Progenitor cell of endocrine pancreas (in vitro differentiated cells): ENCODE measurements at places on chromosomes 1 and 21. TPM values are rescaled to one million over a fixed set of nuclear protein-coding genes. Genes with fewer than 3 reads are reported as not detected.

DNA sequence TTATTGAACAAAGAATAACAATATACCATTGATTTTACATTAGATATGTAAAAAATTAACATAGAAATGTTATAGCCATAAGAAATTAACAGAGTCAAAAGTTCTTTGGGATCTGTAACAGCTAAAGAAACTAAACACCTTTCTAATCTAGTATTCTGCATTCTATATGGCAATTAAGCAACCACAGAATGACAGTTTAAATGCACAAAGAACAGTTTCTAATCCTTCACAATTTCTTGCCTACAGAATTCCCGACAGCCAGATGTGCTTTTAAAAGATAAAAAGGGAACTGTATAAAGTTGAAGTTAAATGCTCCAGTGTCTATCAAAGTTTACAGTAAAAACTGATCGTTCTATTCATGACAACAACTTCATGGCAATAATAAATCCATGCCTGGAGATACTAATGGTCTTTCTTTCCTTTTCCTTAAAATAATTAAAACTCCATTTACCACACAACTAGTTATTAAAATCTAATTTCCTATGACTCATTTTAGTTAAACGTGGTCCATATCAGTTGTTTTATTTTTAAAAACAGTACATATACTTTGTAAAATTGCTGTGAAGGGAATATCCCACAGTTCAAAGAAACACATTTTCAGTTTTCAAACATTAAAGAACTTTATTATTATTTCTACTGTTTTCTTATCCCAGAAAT is 110.2 kb downstream of the EIF4G3 start:
- no peak for DNase-seq

DNA sequence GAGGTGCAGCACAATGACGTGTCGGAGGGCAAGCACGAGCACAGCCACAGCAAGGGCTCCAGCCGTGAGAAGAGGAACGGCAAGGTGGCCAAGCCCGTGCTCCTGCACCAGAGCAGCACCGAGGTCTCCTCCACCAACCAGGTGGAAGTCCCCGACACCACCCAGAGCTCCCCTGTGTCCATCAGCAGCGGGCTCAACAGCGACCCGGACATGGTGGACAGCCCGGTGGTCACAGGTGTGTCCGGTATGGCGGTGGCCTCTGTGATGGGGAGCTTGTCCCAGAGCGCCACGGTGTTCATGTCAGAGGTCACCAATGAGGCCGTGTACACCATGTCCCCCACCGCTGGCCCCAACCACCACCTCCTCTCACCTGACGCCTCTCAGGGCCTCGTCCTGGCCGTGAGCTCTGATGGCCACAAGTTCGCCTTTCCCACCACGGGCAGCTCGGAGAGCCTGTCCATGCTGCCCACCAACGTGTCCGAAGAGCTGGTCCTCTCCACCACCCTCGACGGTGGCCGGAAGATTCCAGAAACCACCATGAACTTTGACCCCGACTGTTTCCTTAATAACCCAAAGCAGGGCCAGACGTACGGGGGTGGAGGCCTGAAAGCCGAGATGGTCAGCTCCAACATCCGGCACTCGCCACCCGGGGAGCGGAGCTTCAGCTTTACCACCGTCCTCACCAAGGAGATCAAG is 107.5 kb upstream of the VAMP3 start:
- no peak for DNase-seq

- peak; percentile 37 for DNase-seq
These were observed 47.3 kb downstream of the UBIAD1 start for GRCh38 chr1:11320153-11320936.

DNA sequence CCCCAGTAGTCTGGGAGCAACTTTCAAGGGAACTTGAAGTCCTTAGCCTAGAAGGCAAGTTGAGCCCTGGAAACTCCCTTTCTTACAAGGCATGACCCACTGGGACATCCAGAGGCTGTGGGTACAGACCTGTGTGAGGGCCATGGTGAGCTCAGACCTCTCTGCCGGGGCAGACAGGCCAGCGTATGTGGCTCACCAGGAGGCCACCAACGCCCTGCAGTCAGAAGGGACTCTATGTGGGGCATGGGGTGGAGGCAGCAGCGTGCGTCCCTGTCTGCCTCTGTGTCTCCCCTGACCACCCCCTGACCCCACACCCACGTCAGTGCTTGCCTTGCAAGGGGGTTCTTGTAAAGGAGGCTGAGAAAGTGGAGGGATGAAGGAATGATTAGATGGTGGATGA is 10.8 kb downstream of the COQ8A start:
- DNase-seq, result no peak

GRCh38 chr1:203287898-203288297 is 17.4 kb upstream of the BTG2 start:
- no peak for DNase-seq

GRCh38 chr1:72281637-72282270 is 585 bp downstream of the NEGR1 start:
- no peak for DNase-seq

DNA sequence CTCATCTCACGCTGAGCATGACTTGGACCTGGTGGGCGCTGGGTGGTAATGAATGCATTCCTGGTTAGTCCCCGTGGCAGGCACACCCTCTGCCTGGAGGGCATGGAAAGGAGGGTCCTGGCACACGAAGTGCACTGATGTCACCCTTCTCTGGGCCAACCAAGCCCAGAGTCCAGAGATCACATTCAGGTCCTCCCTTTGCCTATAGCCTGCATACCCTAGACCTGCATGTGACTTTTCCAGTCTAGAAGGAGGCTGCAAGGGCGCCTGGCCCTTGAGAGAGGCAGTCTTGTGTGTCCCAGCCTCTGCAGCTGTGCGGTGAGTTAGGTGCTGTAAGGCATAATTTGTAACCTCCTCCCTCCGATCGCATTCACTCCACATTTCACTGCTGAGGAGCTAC is 22.1 kb downstream of the PADI2 start:
- DNase-seq, result no peak

- DNase-seq, result no peak
These were observed 627.4 kb upstream of the NR5A2 start for GRCh38 chr1:199399996-199400724.

DNA sequence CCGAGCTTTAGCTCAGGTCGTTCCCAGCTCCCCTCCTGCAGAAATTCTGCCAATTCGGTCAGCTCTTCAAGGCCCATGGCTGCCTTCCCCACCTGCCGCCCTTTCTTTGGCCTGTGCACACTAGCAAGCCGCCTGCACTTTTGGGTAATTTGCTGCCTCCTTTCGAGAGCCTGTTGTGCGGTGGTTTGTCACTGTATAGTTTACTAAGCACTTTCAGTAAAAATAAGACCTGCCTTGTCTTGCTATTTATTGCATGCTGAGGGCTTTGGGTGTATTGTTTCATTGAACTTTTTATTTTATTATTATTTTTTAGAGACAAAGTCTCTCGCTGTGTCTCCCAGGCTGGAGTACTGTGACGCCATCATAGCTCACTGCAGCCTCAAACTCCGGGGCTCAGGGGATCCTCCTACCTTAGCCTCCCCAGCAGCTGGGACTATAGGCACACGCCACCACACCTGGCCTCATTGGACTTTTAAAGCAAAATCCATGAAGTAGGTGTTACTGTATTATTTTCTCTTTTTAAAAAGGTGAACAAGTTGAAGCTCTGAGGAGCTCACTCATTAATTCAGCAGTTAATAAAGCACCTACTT is 1.1 kb upstream of the FABP3 start:
- DNase-seq, result no peak

DNA sequence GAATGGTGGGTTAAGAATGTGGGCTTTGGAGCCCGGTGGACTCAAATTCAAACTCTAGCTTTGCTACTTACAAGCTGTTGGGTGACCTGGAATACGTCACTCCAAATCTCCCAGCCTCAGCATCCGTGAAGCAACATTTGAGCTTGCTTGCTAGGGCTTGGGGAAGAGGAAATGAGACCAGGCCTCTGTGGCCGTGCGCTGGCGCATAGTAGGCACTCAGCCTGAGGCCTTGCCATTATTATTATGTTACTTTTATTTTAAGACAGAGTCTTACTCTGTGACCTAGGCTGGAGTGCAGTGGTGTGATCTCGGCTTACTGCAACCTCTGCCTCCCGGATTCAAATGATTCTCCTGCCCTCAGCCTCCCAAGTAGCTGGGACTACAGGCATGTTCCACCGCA is 12.3 kb upstream of the MFAP2 start:
- no peak for DNase-seq

- no peak for DNase-seq
These were observed 894 bp downstream of the RGS1 start for GRCh38 chr1:192576190-192577144.

DNA sequence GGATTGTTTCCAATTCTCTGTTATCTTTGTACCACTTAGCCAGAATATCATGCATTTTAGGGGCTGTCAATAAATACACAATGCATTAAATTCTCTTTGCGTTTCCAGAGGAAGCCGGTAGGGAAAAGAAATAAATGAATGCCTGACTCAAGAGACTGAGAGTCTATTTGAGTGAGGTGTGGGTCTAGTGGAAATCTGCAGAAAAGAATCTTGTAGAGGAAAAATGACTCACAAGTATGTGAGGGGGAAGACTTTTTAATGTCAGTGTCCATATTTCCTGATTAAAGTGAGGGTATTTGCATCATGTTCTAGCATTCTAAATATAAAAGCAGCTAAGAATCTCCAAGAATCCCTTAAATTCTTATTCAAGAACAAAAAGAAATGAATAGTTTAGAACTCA is 271.1 kb downstream of the PTPRC start:
- DNase-seq, result no peak

DNA sequence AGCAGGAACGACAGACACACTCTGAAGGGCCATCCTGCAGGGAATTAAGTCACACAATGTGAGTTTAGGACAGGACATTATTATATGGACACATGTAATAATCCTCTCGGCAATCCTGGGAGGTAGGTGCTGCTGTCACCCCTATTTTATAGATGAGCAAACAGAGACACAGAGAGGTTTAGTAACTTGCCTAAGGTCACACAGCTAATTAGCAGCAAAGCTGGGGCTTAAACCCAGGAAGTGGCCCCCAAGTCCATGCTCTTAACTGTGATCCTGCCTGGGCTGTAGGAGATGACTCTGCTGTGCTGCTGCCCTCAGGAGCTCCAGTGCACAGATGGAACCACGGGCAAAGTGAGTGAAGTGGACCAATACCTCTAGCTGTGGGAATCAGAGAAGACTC is 660.0 kb downstream of the PTPRU start:
- DNase-seq, result no peak

DNA sequence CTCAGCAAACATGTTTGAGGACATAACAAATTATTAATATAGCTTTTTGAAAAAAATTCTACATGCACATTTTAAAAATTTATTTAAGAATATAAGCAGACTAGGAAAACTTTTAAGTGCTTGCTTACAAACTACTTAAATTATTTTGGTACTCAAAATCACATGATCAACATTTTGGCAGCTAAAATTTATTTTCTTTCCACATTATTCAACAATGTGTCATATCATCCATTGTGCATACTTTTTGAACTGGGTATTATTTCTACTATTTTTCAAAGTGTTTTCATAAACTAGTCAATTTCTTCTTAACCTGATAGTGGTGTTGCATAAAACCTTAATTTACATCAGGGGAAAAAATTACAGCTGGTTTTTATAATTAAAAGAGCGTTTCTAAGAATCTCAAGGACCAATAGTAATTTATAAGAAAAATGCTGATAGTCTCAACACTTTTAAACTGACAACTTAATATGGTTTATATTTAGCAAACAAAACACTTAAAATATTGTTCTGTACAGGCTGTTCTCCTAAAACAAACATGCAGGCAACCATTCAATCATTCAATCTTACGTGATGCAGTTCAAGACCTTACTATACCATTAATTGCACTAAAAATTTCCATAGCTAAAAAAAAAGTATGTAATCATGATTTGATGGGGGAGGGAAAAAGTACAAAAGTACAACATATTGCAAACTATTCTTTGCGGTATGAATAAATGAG is 105.0 kb downstream of the GPATCH2 start:
- no peak for DNase-seq

DNA sequence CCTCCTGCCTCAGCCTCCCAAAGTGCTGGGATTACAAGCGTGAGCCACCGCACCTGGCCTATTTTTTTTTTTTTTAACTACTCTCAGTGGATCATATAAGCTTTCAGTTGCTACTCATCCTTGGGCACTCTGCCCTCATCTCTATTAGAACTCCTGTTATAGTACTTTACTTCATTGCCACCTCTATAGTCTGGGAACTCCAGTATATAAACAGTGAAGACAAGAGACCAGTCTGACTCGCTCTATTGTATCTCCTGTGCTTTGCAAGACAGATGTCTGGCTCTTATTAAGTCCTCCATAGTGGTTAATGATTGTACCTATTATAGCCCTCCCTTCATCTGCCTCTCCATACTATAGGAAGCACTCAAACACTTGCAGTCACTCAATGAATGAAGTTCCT is 15.1 kb downstream of the KHDRBS1 start:
- DNase-seq, result no peak

- DNase-seq, result no peak
These were observed 95.7 kb downstream of the GLIS1 start for GRCh38 chr1:53643041-53643880.

DNA sequence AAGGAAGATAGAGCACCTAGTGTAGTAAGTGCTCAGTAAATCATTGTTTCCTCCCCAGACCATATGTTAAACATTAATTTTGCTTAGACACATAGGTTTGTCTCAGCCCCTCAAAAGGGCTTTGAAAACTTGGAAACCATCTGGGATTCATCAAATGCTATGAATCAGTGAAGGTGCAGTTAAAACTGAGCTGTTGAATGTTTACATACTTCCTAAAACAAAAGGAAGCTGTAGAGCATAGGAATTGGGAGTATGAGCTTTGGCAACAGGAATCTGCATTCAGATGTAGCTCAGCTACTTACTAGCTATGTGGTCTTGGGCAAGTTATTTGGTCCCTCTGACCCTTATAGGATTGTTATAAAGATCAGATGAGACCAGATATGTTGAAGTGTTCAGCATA is 18.7 kb upstream of the PODN start:
- DNase-seq, result no peak

GRCh38 chr1:79040424-79041082 is 34.0 kb upstream of the ADGRL4 start:
- DNase-seq, result no peak

- no peak for DNase-seq
These were observed 33.3 kb downstream of the PTPRC start for GRCh38 chr1:198672124-198672523.

GRCh38 chr1:224513383-224513782 is 78.8 kb upstream of the WDR26 start:
- DNase-seq, result no peak

GRCh38 chr1:3070644-3071564 is 1.9 kb downstream of the PRDM16 start:
- no peak for DNase-seq

- DNase-seq, result no peak
These were observed 63.7 kb downstream of the HLCS start for GRCh38 chr21:36902793-36903192.

Gene APP
- total RNA-seq, result 611 and 631 TPM in 2 replicates

Gene NTRK1
- 0.36 TPM in 1 of 2 replicates, not detected in the other for total RNA-seq

Gene ADAMTSL4
- 5.5 and 6.9 TPM in 2 replicates for total RNA-seq

Gene EFNA3
- total RNA-seq, result 9.0 and 10.5 TPM in 2 replicates

Gene CFHR1
- not detected in 2 replicates for total RNA-seq

Gene TRIM62
- total RNA-seq, result 6.6 and 7.4 TPM in 2 replicates

Gene NES
- total RNA-seq, result 33.9 and 39.2 TPM in 2 replicates

Gene ELAVL4
- total RNA-seq, result 3.6 and 4.4 TPM in 2 replicates

Gene UTS2
- not detected in 2 replicates for total RNA-seq

Gene KRTAP13-1
- total RNA-seq, result not detected in 2 replicates
